Stimulated activated CD8-positive, alpha-beta memory T cell treated with anti-CD3 and anti-CD28 coated beads, Interleukin-4, amount 100 ng/mL, for 4 hours (primary cell): ENCODE measurements at places on chromosomes 5 and 9.

DNA sequence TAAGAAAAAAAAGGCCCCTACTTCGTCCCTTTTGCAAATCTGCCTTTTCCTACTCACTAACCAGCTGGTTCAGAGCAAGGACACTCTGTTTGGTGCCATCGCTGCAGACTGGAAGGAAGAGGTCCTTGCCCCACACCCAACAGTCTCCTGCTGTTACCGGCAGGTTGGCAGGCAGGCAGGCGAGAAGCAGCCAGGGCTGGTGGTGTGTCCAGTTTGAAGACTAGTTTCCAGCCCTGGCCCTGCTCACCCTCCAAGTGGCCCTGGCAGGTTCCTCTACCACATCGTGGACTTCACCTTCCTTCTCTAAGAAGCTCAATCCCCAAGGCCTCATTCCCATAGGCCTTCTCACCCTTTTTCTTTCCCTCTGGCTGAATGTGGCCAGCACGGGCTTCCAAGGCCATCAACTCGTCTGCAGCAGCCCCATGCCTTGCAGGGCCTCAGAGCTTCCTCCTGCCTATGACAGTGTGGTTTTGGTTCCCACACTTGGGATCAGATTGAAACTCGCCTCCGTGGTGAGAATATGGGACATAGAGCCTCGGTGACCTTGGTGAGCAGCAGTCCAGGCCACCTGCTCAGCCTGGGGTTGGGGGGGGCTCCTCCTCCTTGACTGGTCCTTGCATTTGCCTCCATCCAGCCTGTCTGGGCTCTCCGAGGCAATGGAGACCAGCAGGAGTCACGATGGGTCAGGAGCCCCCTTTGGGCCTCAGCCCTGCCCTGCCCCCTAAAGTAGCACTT, 22.9 kb downstream of the TGFBI start:
- no peak for DNase-seq

DNA sequence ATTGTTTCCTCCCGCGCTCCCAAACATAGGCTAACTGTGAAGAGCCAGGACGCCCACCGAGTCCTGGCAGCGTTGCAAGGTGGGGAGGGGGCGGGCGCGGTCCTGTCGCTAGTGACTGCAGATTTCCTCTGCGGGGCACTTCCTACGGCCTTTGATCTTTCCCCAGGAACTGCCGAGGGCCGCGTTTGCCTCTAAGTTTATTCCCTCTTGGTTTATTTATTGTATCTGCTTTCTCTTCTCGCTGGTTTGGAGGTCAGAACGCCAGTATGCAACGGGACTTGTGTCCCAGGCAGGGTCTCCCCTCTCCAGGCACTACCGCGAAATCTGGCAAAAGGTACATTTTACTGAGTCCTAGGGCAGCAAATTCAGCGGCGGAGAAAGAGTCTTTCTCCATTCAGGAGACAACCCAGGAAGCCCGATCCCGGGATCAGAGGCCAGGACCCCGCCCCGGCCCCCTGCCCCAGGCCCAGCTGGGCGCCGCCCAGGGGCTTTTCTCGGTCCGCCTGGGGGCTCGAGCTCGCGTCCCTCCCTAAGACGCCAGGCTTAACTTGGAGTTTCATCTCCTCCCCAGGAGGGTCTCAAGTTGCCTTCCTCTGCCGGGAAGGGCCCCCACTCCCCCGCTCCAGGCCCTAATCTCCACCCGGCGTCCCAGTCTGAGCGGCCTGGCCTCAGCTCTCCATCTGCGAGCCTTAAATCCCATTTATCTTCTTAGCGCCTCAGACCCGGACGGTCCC, 884 bp upstream of the EGFLAM start:
- DNase-seq: no peak

GRCh38 chr9:130689937-130690700, 3.5 kb upstream of the EXOSC2 start:
- DNase-seq: no peak

DNA sequence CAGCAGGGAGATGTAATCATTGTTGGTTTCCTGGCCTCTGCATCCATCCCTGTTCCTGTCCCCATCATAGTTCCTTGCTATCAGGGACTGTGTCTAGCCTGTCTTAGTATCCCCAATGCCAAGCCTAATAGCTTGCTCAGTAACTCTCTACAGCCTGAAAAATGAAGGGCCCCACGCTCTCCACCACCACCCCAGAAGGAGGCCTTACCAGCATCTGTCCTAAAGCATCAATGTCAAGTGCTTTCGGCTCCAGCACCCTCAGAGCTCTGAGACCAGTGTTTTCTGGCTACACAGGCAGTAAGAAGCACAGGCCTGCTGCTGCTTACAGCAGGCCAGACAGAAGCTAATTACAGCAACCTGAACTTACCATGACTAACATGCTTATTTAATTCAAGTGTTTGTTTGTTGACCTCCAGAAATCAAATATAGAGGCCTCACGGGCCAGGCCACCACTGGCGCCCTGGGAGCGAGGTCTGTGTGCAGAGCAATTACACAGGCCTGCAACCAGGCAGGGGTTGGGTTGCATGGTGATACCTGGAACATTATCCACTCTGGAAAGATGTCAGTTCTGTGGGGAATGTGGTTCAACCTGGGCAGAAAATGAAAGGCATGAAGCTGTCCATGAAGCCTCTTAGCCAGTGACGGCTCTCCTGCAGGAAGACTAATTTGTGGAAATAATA, 124.3 kb downstream of the SLC1A3 start:
- DNase-seq: no peak

DNA sequence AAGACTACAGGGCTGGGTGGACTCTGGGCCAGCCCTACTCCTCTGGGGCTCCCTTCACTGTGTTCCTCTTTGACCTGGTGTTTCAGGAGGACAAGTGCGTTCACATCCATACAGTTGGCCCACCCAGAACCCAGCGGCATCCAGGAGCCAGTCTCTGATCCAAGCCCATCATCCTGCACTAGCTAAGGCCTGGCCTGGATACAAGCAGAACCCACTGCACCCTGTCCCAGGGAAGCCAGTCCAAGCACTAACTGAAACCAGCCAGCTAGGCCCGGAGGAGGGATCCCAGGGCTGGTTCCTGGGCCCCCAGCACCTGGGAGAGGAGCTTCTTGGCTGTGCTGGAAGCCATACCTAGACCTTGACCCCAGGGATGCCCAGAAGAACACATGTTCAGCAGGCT, 4.1 kb upstream of the GBGT1 start:
- no peak for DNase-seq

DNA sequence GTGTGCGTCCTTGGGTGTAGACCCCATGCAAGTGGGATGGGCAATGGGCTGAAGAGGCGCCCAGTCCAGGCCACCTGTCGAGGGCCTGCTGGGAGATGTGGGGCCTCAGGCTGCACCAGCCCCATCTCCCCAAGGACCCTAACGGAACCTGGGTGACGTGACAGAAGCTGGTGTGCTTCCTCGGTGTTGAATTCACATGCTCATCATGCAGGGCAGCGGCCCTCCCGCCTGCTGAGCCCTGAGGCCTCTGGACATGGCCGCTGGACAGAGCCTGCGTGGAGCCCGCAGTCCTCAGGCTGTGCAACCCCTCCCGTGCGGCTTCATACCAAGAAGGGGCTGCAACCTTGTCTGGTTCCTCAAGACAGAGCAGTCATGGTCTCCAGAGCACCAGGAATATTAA, 26.8 kb downstream of the TERT start:
- DNase-seq: no peak

GRCh38 chr5:79699763-79700400, 10.2 kb downstream of the CMYA5 start:
- no peak for DNase-seq

DNA sequence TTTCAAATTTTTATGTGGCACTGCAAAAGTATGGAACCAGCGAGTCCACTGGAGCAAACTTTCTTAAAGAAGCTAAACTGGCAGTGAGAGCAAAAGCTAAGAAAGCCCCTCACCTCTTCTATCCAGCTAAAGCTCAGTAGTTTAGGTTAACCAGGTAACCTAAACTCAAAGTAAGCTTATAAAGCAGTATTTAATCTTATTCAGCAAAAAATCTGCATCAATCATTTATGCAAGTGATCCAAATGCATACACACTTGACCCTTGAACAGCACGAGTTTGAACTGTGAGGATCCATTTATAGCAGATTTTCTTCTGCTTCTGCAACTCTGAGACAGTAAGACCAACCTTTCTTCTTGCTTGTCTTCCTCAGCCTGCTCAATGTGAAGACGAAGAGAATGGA, 363.8 kb upstream of the CDH18 start:
- DNase-seq: no peak

DNA sequence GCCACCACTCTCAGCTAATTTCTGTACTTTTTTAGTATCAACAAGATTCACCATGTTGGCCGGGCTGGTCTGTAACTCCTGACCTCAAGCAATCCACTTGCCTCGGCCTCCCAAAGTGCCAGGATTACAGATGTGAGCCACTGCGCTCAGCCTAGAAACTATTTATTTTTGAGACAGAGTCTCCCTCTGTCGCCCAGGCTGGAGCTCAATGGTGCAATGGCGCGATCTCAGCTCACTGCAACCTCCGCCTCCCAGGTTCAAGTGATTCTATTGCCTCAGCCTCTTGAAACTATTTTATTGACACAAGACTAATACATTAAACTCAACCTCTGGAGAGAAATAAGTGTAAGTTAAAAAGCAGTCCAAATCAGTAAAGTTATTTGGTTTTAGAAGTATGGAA, 34.0 kb downstream of the IL6ST start:
- DNase-seq: no peak

GRCh38 chr5:108174286-108174685, 207.6 kb downstream of the FBXL17 start:
- no peak for DNase-seq

DNA sequence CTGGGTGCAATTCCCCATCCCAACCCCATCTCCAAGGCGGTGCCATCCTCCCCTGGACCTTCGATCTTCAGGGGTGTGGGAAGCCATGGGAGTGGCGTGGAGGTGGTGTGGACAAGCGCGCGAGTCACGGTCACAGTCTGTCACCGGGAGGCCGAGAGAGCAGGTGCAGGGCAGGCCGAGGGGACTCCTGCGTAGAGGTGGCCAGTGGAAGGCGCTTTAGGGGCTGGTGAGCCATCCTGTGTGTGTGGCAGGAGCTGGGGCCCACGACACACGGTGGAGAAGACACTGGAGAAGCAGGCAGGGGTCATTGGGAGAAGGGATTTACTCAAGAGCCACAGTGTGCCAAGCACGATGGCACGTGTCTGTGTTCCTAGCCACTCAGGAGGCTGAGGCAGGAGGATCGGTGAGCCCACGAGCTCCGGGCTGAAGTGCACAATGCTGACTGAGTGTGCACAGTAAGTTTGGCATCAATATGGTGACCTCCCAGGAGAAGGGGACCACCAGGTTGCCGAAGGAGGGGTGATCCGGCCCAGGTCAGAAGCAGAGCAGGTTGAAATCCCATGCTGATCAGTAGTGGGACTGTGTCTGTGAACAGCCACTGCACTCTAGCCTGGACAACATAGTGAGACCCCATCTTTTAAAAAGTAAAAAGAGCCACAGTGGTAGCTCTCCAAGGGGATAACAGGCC, 145.1 kb upstream of the PHYKPL start:
- DNase-seq: no peak

- no peak for DNase-seq
Observed at GRCh38 chr9:130140706-130141105, 31.5 kb upstream of the NCS1 start.

DNA sequence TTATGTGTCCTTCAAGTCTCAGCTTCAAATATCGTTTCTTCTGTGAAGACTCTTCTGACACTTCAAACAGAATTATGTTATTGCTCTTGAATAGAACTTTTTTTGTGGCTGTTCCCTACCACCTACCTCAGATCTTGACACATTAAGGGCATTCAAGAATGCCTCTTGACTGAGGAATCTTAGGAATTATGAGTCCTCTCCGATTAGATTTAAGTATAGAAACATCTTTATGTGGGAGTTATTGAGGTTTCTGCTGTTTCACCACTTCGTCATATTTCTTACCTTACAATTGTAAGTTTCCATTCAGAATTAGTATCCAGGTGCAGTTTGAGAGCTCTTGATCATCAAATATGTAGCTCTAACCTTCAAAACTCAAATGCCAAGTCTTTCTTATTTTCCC, 324.2 kb upstream of the NUDT12 start:
- no peak for DNase-seq

- no peak for DNase-seq
Observed at GRCh38 chr5:141797425-141797824, 80.8 kb downstream of the PCDH1 start.

DNA sequence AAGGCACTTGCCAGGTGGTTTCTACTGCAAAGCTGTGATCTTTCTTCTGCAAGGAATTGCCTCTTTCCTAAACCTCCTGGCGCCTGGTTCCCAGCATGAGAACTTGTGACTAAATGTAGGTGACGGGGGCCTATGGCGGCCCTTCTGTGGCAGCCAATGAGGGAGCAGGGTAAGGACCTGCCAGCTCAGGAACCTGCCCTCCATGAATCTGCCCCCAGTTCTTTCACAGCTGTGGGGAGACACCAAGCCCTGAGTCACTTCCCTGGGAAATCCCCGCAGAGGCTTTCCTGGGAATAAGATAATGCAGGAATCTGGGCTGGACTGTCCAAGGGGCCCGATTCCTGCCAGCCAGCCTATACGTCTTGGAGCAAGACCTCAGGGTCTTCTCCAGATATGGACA, 56.7 kb upstream of the CTNNA1 start:
- DNase-seq: no peak

- DNase-seq: no peak
Observed at GRCh38 chr5:35047785-35048404, at the start of gene AGXT2. Gene AGXT2, minus strand, starts transcription at chr5:35047949. Its CDS starts 57 bp downstream, at chr5:35047892.

- DNase-seq: no peak
Observed at GRCh38 chr9:111798786-111799185, 4.0 kb upstream of the SHOC1 start.

DNA sequence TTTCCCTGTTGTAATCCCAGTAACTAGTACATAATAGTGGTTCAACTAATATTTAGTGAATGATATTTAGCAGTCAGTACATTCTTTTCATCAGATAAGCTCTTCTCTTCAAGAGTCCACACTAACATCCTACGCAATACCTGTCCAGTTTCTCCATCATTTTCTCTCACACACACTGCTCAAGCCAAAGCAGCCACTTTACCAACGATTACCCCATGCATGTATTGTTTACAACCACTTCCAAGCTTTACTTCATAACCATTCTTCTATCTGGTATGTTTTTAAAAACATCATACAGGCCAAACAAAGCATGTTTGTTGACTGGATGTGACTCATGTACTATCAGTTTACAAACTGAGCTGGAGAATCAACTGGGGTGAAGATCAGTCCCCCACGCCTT, 7.3 kb downstream of the UBTD2 start:
- no peak for DNase-seq

- DNase-seq: no peak
Observed at GRCh38 chr5:132768485-132768868, 8.6 kb downstream of the SEPTIN8 start.

DNA sequence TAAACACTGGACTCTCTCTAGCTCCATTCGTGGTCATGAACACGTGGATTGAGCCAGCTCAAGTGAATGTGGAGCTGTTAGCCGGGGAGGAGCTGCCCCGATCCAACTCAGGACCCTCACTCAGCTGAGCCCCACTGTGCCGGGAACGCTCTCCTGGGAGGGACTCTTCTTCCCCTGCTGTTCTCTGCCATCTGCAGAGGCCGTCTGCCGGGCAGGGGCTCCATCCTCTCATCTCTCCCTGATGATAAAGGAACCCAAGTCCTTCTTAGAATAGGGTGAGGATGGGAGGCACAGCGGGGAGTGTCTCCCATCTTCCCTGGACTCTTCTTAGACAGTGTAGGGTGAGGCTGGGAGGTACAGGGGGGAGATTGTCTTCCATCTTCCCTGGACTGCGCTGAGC, 120.5 kb upstream of the IRX4 start:
- DNase-seq: no peak

- no peak for DNase-seq
Observed at GRCh38 chr5:116747881-116748280, 173.3 kb upstream of the SEMA6A start.
